ACHN (cell line): ENCODE measurements at places on chromosomes 3 and 15.

DNA sequence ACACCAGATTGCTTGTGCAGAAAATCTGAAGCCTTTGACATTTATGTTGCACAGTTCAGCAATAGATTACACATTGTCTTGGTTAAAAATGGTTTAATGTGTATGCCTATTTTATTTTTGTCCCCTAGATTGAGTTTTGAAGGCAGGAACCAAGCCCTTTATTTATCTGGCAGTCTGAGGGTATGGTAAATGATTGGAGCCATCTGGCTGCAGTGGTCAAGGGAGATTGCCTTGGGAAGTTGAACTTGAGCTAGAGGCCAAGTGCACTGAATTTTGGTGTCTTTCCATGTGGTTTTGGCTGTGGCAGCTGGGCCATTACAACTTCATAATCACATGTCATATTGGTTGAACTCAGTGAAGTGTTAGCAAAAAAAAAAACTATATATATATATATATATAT, 248.7 kb upstream of the C2CD4B start:
- no peak for DNase-seq

- DNase-seq = peak; percentile 15
Measured at GRCh38 chr3:37904601-37905000, 42.9 kb downstream of the CTDSPL start.

DNA sequence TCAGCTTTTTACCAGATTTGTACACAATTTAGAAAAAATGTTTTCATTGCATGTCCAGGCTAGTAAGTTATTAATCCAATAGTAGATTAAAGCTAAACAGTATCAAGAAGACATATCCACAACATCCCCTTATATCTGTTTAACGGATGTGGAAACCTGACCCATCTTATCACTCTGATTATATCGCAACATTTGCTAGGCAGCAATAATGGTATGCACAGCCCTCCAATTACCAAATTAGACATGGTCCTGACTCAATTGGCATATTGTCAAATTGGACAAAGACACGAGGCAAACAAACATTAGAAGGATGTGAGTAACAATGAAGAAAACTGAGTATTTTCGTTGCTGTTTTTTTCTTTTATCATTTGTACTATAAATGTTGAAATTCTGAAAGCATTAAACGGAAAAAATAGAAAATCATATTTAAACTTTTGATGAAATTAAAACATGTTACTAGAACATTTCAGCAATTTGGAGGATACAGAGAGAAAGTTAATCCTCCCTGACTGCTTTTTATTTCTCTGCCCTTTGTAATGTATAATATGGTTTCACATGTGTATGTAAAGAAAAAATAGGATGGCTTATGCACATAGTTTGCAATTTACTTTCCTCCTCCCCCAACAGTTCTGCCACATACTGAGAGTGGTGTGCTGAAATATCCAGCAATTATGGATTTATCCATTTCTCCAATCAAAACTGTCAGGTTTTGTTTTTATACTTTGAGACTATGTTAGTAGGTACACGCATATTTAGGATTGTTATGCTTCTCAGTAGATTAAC, 633.7 kb downstream of the ZIC1 start:
- DNase-seq = no peak

GRCh38 chr15:36232491-36232890, 346.9 kb upstream of the CDIN1 start:
- no peak for DNase-seq

GRCh38 chr3:136535906-136536305, 216.3 kb downstream of the STAG1 start:
- DNase-seq = no peak

DNA sequence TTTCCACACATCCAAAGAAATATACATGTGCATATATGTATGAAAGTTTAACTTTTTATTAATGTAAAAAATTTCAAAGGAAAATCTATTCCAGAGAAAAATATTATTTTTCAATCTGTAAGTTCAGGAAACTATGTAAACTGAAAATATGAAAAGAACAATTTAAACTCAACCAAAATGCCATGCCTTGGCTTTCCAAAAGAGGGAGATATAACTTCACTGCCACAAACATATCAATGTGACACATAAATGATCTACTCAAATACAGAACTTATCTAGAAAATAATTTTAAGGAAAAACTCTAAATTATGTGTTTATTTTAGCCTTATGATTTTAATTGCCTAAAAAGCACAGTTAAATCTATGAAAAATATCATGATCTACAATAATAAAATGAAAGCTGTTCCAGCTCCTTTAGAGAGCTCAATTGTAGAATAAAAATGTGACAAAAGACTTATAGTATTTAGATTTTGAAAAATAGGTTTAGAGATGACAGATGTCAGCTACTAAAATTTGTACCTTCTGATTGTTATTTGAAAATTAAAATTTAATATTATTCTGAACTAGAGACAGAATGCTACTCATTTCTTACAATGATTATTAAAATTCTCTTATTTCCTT, 94.8 kb downstream of the GBE1 start:
- DNase-seq = peak; percentile 26

DNA sequence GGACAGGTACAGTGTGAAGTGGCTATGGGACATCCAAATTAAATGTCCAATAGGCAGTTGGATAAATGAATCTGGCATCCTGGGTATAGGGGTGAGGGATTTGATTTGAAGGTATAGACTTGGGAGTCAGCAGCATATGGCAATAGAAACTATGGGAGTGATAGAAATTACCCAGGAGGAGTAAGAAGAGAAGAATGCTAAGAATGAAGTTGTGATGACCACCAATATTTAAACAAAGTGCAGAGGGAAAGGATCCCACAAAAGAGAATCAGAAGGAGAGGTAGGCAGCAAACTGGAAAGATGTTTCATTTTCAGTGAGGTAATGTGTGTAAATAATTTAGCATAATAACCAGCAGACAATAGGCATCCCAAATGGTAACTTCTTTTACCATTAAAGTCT, 13.8 kb upstream of the MSL2 start:
- peak; percentile 57 for DNase-seq

- peak; percentile 16 for DNase-seq
Measured at GRCh38 chr15:57751177-57751800, 44.8 kb downstream of the POLR2M start.

GRCh38 chr15:73962433-73962832, 29.7 kb downstream of the STOML1 start:
- DNase-seq = no peak

DNA sequence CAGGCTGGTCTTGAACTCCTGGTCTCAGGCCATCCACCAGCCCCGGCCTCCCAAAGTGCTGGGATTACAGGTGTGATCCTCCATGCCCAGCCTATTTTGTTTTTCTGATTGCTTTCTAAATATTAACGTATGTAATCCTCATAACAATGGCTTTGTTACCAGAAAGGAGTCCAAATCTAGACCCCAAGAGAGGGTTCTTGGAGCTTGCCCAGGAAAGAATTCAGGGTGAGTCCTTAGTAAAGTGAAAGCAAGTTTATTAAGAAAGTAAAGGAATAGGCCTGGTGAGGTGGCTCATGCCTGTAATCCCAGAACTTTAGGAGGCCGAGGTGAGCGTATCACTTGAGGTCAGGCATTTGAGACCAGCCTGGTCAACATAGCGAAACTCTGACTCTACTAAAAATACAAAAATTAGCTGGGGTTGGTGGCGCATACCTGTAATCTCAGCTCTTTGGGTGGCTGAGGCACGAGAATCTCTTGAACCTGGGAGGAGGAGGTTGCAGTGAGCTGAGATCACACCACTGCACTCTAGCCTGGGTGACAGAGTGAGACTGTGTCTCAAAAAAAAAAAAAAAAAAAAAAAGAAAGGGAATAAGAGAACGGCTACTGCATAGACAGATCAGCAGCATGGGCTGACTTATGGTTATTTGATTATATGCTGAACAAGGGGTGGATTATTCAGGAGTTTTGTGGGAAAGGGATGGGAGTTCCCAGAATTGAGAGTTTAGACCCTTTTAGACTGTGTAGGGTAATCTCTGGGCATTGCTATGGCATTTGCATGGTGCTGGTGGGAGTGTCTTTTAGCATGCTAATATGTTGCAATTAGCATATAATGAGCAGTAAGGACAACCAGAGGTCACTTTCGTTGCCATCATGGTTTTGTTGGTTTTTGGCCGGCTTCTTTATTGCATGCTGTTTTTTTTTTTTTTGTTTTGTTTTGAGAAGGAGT, 36.1 kb downstream of the TYRO3 start:
- no peak for DNase-seq

DNA sequence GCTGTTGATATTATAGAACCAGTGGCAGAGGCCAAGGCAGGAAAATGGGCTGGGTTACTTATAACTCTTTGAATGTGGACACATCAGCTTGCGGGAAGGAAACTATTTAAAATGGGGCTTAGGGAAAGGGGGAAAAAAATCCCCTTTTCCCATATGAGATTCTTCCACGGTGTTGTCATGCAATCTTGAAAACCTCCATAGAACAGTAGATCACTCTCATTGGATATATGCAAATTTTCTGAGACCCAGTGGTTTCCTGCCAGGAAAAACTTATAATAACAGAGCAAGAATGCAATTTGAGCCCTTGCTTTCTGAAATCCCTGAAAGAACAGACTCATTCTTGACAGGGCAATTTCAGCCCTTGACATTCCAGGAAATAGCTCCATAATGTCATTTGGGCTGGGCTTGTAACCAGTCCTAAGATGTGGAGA, 31.1 kb downstream of the TMEM212 start:
- peak; percentile 92 for DNase-seq

DNA sequence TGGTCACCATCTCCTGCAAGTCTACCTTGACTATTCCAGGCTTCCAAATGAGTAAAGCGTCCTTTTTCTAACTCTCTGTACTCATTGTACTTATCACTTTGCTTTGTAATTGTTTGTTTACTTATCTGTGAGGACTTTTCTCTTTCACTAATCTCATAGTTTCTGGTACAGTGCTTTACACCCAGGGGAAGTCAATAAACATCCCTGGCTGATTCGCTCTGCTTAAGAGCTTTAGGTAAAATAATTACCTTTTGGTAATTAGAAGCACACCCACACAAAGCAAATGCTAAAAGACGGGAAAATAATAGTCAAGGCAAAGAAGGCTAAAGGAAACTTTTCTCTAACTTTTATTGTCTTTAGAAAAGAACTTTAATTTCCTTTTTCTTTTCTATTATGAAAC, 466.9 kb upstream of the ROBO1 start:
- no peak for DNase-seq

DNA sequence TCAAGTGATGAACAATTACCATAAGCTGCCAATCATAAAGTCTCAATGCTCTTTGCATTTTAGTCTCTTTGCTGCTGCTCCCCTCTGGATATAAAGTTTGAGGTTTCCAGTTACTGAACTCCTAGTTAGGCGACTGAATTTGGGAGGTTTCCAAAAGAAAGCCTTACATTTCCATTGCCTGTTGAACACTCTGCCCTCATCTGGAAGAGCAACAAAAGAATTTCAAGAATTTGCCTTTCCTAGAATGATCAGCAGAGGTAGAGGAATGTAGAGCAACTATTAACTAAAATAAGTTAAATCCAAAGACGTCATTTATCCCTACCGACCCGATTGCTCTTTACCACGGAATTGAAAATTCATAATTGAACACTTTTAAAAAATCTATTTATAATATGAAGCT, 53.4 kb upstream of the PRICKLE2 start:
- peak; percentile 88 for DNase-seq

- DNase-seq = no peak
Measured at GRCh38 chr15:90877315-90877714, 7.0 kb upstream of the FES start.

GRCh38 chr3:184575701-184576100, 14.1 kb downstream of the EPHB3 start:
- DNase-seq = no peak
